Hindlimb muscle (tissue), 1 donor: ENCODE measurements at places on chromosomes 6 and 20.

DNA sequence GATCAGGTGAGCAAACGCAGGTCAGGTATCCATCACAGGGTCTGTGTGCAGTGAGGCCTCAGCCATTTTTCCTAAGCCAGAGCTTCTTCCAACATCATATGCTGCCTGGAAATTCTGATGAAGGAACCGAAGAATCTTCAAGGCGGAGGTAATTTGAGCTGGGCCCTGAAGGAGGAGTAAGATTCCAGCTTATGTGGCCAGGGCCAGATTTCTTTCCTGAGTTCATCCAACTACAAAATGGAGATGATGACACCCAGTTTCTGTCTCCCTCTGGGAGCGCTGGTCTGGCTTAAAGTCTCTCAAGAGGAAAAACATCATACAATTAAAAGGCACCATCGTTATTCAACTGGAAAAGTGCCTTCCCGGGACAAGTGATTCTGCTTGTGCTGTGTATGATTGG lies 6.9 kb upstream of the MANBAL start:
- peak; percentile 61 for DNase-seq

- no peak for DNase-seq
These were observed 168.7 kb downstream of the BTBD3 start for GRCh38 chr20:12086359-12086758.

- no peak for DNase-seq
These were observed 87.0 kb upstream of the B3GAT2 start for GRCh38 chr6:71043902-71044301.

DNA sequence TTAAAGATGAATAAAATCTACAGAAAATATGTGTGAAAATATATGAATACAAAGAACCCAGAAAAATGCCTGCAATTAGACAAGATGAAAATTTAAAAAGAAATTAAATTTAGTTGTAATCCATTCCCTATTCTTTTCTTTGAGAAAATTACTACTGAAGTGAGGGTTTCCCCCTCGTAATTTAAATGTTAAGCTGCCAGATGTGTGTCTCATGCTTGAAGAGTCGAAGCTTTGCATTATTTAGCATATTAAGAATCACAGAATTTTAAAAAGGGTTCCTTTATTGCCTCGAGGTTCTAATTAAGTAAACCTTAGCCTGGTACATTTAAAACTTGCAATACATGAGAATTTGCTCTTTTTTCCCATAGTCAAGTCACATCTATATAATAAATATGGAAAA lies 630.1 kb downstream of the TFAP2A start:
- DNase-seq: no peak

DNA sequence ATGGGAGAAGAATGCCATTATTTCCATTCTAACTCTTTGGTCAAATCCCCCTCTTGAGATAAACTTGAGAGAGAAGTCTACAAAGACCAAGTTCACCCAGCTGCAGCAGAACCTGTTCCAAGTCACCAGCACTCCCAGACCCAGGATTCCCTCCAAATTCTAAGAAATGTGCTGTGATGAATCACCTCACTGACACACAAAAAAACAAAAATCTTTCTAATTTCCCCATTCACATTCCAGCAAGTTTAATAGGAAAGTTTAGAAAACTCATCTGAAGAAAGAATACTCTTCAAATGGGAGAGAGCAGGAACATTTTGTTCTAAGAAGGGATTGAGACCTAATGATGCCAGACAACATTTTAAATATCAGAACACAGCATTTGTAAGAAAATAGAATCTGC lies 213.6 kb upstream of the PLCB4 start:
- peak; percentile 53 for DNase-seq
